ENCODE measurements at places on chromosomes 6 and 20.
A peak's percentile ranks its signal among the peaks of the same experiment; 100 is the strongest.

DNA sequence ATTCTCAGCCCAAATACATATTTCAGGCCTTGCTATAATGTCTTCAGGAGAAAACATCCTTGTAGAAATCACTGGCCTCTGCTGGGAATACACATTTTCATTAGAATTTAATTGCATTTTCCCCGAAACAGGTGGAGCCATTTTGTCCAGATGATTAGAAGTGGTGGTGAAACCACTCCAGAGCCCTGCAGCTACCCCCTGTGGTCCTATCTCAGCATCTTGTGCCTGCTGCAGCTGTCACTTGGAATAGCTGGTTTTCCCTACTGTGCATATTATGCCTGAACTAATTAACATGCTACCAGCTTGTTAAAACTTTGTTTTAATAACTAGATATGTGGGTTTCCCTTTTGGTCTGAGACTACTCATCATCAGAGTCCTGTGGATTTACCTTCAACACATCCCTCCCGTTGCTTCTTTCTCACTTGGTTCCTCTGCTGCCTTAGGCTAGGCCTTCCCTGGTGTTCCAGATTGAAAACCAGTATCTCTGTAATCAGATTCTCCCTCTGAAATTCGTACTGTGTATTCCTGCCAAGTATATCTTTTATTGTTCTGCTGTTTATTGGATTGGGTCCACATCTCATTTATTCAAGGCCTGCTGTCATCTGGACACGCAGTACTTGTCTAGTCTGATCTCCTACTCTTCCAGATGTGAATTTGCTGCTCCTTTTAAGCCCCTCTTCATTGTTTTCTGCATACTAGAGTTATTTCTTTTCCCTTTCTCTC is 15.2 kb downstream of the DNAH8 start:
- no peak overlapping the region for H3K4me3 ChIP-seq
- no peak overlapping the region for H3K27ac ChIP-seq
- H3K4me1 ChIP-seq = peaks cover 11% of the 10 kb centered on the region
- no peaks in the 10 kb centered on the region for H3K36me3 ChIP-seq
- no peak for DNase-seq
- peaks cover 15% of the 10 kb centered on the region for H3K27me3 ChIP-seq

- H3K27ac ChIP-seq = no peak overlapping the region
- H3K27me3 ChIP-seq = no peaks in the 10 kb centered on the region
- H3K36me3 ChIP-seq = peaks cover 18% of the 10 kb centered on the region
- H3K4me3 ChIP-seq = no peak overlapping the region
- H3K4me1 ChIP-seq = peaks cover 3% of the 10 kb centered on the region
These were observed 29.2 kb downstream of the RSPH3 start for GRCh38 chr6:158970640-158971275.

GRCh38 chr6:144075187-144075586 is 20.2 kb downstream of the SF3B5 start:
- DNase-seq = no peak
- peaks cover 6% of the 10 kb centered on the region for H3K4me1 ChIP-seq
- H3K27me3 ChIP-seq = no peaks in the 10 kb centered on the region
- H3K27ac ChIP-seq = no peak overlapping the region
- H3K4me3 ChIP-seq = no peak overlapping the region

GRCh38 chr20:48040491-48040890 is 255.2 kb upstream of the SULF2 start:
- H3K4me1 ChIP-seq = no peaks in the 10 kb centered on the region
- peaks cover 7% of the 10 kb centered on the region for H3K27me3 ChIP-seq
- H3K4me3 ChIP-seq = no peak overlapping the region
- H3K36me3 ChIP-seq = no peaks in the 10 kb centered on the region
- H3K27ac ChIP-seq = no peak overlapping the region

- peaks cover 39% of the 10 kb centered on the region for H3K36me3 ChIP-seq
- H3K4me1 ChIP-seq = peaks cover 8% of the 10 kb centered on the region
- H3K27me3 ChIP-seq = no peaks in the 10 kb centered on the region
- H3K4me3 ChIP-seq = no peak overlapping the region
- DNase-seq = no peak
These were observed 50.3 kb upstream of the CDKAL1 start for GRCh38 chr6:20483887-20484497.

DNA sequence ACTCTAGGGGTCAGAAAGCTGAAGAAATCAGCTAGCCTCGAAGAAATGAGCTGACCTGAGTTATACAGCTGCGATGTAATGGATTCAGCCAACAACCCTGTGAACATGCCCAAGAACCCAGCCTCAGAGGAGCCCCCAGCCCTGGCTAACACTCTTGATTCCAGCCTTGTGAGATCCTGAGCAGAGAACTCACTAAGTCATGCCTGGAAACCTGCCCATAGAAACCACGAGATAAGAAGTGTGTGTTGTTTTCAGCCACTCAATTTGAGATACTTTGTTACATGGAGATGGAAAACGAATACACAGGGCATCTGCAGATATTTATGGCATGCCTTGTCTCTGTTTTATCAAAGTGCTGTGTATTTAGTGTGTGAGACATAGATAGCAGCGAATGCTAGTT is 265.2 kb downstream of the QKI start:
- H3K4me1 ChIP-seq = no peaks in the 10 kb centered on the region
- no peaks in the 10 kb centered on the region for H3K36me3 ChIP-seq
- no peak for DNase-seq
- no peak overlapping the region for H3K27ac ChIP-seq
- peaks cover 11% of the 10 kb centered on the region for H3K27me3 ChIP-seq
- no peak overlapping the region for H3K4me3 ChIP-seq

DNA sequence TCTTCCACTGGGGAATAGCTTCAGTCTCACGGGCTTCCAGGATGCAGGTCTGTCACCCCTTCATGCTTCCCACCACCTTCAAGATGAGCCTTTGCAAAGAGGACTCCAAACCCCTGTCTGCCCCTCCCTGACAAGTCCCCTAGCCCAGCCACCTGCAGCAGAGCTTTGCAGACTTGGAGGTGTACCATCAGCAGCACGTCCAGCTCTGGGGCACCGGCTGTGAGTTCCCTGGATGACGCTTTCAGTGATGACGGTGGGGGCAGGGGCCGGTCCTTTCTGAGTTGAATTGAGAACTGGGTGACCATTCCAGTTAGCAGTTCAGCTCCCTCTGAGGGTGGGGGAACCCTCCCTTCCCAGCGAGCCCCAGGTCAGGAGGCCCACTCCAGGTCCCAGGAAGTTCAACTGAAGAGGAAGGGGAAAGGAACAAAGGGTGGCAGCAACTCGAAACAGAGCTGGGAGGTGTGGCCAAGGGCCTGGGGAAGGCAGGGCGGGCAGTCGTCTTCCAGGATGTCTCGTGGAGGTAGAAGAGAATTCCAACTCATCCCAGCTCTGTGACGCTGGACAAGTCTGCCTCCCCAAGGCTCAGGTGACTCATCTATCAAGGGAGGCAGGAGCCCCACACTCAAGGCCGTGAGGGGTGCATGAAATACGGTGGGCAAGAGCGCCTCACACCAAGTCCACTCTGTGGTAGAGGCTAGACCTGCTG is 86.0 kb downstream of the PTPN1 start:
- H3K27me3 ChIP-seq = no peaks in the 10 kb centered on the region
- H3K27ac ChIP-seq = no peak overlapping the region
- H3K36me3 ChIP-seq = no peaks in the 10 kb centered on the region
- H3K4me3 ChIP-seq = no peak overlapping the region
- peaks cover 4% of the 10 kb centered on the region for H3K4me1 ChIP-seq
- DNase-seq = no peak

DNA sequence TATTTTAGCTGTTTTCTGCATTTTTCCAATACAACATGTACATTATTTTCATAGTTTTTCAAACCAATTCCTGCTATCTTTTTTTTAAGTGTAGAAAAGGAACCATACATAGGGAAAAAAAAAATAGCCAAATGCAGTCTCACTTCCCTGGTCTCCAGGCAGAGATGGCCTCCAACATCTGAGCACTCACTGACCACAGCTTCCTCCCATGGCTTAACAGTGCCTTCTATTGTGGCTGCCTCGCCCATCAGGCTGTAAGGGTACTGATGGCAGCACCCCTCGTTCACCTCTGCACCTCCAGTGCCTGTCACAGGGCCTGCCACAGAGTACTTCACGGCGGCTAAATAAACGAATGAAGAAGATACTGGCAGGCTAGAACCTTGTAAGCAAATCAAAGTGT is 591.1 kb downstream of the PTPRT start:
- no peaks in the 10 kb centered on the region for H3K4me1 ChIP-seq
- DNase-seq = no peak
- H3K36me3 ChIP-seq = no peaks in the 10 kb centered on the region

- H3K36me3 ChIP-seq = no peaks in the 10 kb centered on the region
- DNase-seq = no peak
- H3K27ac ChIP-seq = no peak overlapping the region
- H3K4me1 ChIP-seq = no peaks in the 10 kb centered on the region
- H3K4me3 ChIP-seq = no peak overlapping the region
These were observed 110.2 kb upstream of the RREB1 start for GRCh38 chr6:6997263-6998193.

DNA sequence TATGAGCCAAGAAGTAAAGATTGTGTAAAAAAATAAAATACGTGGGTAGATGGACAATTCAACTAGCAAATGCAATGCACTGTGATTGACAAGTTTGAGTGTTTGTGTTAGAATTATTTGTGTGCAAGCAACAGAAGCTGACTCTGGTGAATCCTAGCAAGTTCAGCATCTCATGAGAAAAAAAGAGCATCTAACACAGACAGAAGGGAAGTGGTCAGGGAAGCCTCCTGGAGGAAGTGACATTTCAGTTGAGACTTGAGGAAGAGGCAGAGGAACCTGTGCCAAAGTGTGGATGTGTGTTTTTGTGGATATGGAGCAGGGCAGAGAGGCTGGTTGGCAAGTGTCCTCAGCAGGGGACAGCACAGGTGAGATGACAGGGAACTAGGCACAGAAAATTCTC is 248.7 kb downstream of the ZNF217 start:
- H3K27ac ChIP-seq = no peak overlapping the region
- H3K27me3 ChIP-seq = no peaks in the 10 kb centered on the region
- no peak for DNase-seq
- peaks cover 4% of the 10 kb centered on the region for H3K4me1 ChIP-seq

- no peak overlapping the region for H3K27ac ChIP-seq
- no peaks in the 10 kb centered on the region for H3K36me3 ChIP-seq
- DNase-seq = no peak
These were observed 5.2 kb downstream of the TEAD3 start for GRCh38 chr6:35491558-35492257.

DNA sequence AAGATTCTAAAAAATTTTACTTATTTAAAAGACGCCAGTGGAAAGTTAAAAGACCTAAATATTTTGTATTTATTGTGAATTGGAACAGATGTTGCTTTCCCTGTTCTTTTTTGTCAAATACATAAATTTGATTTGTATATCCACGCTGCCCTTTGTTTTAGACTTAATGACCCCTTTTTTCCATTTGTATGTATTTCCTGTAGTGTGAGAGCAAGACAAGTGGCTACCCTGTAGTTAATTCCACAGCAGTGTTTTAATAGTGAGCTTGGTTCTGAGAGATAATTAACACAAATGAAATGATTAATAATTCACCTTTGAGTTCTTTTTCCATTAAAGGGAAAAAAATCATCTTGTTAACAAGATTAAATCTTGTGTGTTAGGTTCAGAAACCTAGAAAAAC is 16.6 kb downstream of the SH3BGRL2 start:
- no peaks in the 10 kb centered on the region for H3K27me3 ChIP-seq
- H3K4me3 ChIP-seq = no peak overlapping the region
- H3K27ac ChIP-seq = peak overlapping the region; percentile 51
- peaks cover 2% of the 10 kb centered on the region for H3K36me3 ChIP-seq

DNA sequence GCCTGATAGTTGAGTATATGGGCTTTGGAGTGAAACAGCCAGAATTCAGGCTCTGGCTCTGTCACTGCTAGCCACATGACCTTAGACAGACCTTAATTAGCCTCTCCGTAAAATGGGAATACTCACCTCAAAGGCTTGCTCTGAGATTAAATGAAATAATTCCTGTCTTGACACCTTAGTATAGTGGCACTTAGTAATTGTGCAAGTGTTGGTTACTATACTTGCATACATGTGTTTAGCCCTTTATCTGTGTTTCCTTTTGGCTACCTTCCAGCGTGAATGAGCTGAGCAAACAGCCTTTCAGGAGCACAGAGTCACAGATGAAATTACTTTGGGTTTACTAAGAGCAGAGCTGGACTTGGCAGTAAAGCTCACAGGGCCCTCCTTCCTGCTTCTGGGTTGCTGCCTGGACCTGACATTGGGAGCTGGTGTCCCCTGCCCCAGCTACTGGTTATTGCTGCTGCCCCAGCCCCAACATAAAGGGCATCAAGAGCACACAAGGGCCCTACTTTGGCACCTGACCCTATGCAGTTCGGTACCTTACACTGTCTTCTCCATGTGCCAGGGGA is 32.8 kb downstream of the CD164 start:
- H3K4me1 ChIP-seq = peaks cover 4% of the 10 kb centered on the region
- no peak for DNase-seq
- no peak overlapping the region for H3K27ac ChIP-seq
- H3K4me3 ChIP-seq = no peak overlapping the region
- peaks cover 13% of the 10 kb centered on the region for H3K36me3 ChIP-seq

DNA sequence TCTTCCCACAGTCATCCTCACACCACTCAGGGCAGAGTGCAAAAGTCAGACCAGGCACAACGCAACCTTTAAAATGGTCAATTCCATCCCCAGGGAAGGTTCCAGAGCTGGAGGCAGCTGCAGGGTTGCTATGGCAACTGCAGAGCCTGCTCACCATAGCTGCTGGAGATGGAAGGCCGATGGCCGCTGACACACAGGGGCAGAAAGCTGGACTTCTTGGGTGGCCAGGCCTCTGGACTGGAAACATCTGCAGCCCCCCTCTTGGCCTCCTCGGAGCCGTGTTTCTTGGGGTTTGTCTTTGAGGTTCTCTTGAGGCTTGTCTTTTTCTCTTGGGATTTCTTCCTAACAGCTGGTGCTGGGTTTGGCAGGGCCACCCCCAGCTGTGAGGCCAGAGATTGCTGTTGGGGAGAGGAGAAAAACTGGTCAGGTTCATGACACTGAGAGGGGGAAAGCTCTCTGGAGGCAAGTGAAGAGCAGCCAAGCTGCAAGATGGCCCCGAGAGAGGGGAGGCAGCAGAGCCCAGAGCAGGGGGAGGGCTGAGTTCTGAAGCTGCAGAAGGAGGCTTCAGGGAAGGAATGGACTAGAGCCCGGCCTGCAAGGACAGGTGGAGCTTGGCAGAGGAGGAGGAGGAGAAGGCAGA is 10.2 kb downstream of the BNIP5 start:
- H3K4me3 ChIP-seq = no peak overlapping the region
- H3K4me1 ChIP-seq = no peaks in the 10 kb centered on the region
- no peak overlapping the region for H3K27ac ChIP-seq
- no peak for DNase-seq
- no peaks in the 10 kb centered on the region for H3K27me3 ChIP-seq

DNA sequence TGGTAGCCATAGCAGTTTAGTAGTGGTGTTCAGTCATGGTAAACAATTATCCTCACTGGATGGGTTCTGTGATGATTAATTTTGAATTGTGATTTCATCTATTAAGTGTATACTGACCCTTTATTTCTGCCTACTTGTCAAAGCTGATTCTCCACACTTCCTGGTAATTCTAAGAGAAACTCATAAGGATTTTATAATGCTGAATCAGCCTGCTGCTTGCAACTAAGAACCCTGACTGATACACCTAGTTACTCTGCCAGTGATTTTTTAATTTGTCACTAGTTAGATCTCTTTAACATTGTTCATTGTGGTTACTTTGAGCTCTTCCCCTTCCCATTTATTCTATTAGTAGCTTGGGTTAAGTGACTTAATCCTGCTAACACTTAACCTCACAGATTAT is 8.6 kb downstream of the CDC40 start:
- H3K4me1 ChIP-seq = peaks cover 29% of the 10 kb centered on the region
- no peak overlapping the region for H3K4me3 ChIP-seq
- no peak for DNase-seq
- H3K27ac ChIP-seq = no peak overlapping the region
- H3K27me3 ChIP-seq = no peaks in the 10 kb centered on the region
